Effector CD4-positive, alpha-beta T cell (primary cell): ENCODE measurements at places on chromosomes 4 and X.
A peak's percentile ranks its signal among the peaks of the same experiment; 100 is the strongest.

DNA sequence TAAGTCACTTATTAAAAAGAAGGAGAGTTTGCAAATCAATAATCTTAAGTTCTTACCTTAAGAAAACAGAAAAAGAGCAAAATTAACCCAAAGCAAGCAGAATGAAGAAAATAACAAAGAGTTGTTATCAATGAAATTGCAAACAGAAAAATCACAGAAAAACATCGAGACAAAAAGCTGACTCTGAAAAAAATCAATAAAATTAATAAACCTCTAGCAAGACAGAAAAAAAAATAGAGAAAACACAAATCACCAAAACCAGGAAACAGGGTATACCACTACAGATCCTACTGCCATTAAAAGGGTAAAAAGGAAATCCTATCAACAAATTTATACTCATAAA, 17.3 kb upstream of the RBM41 start:
- DNase-seq = no peak

DNA sequence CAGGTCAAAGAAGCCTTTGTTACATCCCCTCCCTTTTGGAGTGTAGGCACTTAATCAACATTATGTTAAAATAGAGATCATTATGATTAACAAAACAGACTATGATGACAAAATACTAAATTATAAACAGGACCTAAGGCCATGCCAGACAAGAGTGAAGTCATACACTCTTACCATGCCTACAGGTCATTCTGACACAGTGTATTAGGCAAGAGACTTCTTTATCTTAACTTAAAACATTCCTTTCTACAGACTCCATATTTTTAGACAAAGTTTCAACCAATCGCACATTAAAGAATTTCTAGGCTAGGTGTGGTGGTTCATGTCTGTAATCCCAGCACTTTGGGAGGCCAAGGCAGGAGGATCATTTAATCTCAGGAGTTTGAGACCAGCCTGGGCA, 128.6 kb upstream of the SLC34A2 start:
- no peak for DNase-seq

DNA sequence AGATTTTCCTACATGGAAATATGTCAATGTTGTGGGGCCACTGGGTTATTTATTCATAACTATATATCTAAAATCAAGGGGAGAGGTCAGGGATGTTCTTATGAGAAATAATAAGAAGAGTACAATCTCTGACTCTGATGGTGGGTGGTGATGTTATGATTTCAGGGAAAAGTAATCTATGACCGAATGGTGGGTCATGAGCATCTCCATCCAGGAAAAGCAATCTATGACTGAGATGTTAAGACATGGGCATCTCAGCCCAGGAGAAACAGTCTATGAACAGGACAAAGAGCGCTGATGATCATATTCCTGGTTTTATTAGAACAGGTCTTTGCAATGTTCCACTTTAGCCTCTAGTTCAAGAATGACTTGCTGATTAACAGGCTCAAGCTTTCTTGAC, 137.1 kb downstream of the ARSF start:
- DNase-seq = no peak

DNA sequence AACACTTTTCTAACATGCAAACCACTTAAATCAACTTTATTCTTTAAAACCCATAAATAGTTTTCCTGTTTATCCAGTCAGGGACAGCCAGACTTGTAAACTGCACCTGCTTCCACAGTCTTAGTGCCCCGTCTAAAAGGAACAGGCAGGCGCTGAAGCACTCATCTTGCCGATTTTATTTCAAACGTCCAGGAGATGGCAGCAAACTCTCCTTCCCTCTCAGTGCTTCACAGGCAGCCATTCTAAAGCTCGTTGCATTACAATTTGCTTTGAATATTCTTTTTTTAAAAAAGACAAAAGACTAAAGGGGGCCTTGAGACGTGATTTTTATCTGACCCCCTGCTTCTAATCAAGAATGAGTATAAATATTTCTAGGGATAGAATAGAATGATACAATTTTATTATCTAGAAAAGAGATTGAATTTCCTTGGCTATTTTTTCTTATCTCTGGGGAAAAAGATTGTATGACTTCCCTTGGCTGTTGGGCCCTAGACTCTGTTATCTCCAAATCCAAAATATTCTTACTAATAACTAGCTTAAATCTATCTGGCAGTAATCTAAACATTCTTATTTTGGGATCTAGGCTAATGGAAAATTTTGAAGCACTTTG, 93.6 kb upstream of the MYOZ2 start:
- DNase-seq = peak; percentile 33

DNA sequence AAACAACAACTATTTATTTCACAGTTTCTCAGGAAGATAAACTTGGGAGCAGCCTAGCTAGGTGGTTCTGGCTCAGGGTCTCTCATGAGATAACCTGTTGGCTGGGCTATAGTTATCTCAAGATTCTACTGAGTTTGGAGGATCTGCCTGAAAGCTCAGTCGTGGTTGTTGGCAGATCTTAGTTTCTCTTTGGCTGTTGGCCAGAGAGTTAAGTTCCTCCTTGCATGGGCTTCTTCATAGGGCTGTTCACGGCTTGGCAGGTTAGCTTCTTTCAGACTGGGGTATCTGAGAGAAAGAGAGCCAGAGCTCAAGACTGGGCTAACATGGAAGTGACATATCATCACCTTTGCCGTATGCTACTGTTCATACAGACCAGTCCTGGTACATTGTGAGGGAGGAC, 28.7 kb downstream of the SEC24B start:
- no peak for DNase-seq

- DNase-seq = no peak
These were observed 396.2 kb upstream of the F9 start for GRCh38 chrX:139134316-139134715.

GRCh38 chrX:84320614-84321013, 132.6 kb upstream of the RPS6KA6 start:
- DNase-seq = no peak

- no peak for DNase-seq
These were observed 156.3 kb upstream of the NOCT start for GRCh38 chr4:138859254-138859653.

DNA sequence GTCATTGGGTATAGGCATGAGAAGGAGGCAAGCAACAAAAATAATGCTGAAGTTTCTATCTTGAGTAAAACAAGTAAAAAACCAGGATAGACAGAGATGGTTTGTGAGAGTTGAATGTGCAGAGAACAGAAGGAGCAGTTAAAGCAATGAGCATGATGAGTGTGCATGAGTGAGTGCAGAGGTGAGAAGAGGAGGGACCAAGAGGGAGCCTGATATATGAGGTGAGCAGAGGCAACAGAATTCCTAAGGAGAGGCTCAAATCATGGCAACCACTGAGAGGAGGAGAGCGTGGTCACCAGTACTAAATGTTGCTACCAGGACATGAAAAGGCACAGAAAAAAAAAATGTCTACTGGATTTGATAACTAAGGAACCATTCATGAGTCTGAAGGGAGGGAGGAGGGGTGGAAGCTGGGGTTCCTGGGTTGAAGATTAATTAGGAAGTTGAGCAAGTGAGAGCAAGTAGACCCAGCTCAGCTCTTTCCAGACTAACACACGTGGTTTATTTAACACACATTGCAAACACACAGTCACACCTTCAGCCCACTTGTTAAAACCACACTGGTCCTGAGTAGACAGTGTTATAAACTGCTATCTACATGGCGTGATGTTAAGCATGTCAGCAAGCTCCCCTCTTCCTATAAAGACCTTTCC, 69.0 kb upstream of the IQCM start:
- no peak for DNase-seq

DNA sequence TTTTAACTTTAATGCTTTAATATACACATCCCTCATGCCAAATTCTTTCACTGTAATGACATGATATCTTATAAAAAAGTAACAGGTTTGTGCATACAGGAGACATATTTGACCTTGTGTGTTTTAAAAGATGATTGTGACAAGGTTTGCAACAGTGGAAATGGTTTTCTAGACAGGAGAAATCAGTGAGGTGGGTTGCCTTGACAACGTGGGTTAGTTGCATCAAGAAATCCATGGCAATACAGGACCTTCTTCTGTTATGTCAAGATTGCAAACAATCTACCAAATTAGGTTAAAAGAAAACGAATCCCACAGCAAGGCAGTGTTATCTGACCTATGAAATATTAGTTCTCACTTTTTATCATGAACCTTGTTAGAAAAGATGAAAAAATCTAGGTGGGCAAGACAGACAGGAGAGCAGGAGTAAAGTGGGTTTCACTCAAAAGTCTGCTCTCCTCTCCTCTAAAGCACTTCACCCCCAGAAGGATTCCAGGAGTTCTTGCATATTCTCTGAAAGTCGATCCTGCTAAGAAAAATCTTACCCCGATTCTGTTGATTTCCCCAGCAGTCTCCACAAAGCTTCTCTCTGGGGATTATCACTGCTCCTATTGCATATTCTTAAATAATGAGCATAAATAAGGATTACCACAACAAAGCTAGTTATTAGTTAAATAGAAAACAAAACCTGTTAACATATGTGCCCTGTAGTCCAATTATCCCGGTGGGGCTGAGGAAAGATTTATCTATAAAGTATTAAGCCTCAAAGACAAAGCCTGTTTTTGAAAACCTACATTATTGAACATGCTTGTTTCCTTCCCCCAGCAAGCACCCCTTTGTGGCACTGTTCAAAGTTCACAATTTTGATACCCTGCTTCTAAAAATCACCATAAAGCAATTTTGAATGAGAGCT, 71.0 kb downstream of the TMA16 start:
- no peak for DNase-seq

GRCh38 chr4:101621120-101621519, 169.4 kb upstream of the BANK1 start:
- DNase-seq = no peak

DNA sequence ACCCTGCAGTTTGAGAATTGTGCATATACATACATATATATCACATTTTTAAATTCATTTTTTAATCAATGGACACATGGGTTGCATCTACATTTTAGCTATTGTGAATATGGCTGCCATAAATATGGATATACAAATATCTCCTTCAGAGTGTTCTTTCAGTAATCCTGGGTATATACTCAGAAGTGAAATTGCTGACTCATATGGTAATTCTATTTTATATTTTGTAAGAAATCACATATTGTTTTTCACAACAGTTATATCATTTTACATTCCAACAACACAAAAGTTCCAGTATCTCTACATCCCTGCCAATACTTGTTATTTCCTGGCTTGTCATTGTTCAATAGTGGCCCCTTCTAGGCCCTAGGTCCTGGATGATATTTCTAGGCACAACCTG, 20.6 kb upstream of the HSFX4 start:
- DNase-seq = no peak

GRCh38 chr4:103303011-103303410, 104.9 kb upstream of the CENPE start:
- DNase-seq = no peak

DNA sequence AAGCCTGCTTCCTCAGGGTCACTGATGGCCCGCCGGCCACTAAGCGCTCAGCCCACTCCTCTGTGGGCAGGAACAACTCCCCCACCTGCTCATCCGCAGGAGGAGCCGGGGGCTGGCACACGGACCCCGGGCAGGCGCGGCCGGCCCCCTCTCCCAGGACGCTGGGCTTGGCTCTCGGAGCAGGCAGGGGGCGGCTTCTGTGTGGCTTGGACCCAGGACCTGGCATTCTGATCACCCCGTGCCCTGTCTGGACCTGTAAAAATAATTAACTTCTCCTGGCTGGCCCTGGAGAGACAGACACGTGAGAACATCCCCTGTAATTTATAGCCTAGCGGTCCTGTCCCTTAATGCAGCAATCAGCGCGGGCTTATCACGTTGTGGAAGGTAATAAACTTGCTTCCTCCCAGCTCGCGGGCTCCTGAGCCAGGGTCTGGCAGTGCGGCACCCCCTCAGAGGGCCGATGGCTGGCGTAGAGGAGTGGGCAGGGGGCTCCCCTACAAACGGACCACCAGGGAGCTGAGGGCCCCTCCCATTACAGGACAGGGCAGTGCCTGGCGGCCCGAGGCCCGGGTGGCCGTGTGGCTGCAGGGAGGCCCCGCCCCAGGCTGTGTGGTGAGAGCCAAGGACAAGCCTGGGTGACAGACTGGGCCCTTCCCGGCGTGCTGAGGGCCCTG, 84.5 kb upstream of the NKX1-1 start:
- DNase-seq = no peak

DNA sequence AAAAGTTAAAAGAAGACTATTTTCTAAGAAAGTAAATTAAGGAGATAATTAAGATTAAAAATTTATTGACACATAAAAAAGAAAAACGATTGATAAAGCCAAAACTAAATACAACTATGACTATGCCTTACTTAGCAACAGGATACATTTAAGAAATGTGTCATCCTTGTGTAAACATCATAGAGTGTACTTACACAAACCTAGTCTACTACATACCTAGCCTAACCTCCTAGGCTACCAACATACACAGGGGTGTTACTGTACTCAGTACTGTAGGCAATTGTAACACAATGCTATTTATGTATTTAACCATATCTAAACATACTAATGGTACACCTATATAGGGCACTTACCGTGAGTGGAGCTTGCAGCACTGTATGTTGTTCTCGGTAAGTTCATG, 108.3 kb downstream of the ANXA10 start:
- DNase-seq = no peak

DNA sequence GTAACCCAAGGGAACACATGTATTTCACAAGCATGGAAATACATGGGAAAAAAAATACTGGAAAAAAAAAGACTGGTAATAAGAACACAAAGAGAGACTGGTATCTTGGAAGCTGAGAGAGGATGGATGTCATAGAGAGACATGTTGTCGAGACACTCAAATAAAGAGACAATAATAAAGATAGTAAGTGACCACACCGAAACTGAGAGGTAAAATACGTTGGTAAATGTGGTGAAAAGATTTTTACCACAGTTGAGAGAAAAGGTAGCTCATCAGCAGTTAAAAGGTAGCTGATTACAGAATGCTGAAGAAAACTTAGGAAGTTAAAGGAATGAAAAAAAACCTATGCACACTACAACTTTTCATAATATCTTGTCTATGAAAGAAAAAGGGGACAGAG, 81.1 kb downstream of the ARAP2 start:
- no peak for DNase-seq

- no peak for DNase-seq
These were observed 15.6 kb downstream of the ENOX2 start for GRCh38 chrX:130887376-130887775.

DNA sequence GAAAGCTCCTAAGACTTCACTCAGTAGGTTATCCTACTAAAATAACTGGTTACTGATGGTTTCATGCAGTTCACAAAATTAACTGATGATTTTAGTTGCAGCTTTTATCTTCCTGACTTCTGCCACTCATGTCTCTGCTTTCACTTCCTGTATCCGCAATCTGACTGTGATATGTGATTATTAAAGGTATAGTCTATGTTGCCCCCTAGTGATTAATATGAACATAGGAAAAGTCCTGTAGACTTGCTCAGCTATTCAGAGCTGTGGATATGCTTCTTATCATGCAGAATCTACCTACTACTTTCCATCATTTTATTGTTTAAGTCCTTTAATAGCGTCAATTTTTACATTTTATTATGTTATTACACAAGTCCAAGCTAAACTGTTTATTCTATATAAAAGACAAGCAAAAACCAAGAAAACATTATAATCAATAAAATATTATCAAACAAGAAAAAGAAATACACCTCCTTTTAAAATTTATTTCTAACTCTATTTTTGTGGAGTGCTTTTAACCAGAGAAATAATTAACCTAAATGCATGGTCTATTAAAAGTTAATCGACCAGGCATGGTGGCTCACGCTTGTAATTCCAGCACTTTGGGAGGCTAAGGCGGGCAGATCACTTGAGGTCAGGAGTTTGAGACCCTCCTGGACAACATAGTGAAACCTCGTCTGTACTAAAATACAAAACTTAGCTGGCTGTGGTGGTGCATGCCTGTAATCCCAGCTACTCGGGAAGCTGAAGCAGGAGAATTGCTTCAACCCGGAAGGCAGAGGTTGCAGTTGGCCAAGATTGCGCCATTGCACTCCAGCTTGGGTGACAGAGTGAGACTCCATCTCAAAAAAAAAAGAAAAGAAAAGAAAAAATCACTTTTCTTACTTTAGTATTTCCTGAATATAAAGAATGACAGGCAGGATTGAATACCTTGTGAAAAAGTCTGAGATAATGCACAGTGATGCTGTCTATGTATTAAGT, 40.4 kb upstream of the TLR2 start:
- DNase-seq = no peak
